ENCODE measurements at places on chromosomes 6 and 20.

- no peak for DNase-seq
Measured at GRCh38 chr6:157747370-157747769, 75.7 kb upstream of the SNX9 start.

DNA sequence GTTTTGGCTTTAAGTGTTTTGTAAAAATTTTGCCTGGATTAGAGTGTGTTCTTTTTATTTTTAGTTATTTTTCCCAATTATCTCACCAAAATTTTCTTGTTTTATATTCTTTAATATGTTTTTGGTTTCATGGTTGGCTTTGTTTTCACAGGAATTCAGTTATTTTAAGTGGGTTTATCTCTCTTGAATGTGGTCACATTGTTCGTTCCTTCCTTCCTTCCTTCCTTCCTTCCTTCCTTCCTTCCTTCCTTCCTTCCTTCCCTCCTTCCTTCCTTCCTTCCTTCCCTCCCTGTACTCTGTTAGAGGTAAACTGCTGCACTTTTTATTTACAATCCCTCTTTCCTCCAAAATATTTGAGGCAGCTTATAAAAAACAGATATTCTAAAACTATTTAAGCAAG, 672.9 kb upstream of the CITED2 start:
- no peak for DNase-seq

DNA sequence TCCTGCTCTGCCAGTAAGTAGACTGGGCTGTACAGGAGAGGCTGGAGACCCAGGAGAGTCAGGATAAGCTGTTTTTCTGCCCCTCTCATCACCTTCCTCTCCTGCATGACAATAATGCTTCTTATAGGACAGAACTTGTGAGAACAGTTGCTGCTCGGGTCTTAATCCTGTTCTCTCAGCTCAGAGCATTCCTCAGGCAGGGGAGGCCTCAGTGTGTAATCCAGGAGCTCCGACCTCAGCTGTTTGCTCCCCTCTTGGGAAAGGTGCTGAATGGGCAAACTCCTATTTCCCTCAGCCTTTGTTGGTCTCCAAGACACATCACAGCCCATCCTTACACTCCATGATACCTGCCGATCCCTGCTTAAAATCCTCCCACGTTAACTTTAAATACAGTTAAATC, 134.9 kb upstream of the LRFN2 start:
- no peak for DNase-seq

DNA sequence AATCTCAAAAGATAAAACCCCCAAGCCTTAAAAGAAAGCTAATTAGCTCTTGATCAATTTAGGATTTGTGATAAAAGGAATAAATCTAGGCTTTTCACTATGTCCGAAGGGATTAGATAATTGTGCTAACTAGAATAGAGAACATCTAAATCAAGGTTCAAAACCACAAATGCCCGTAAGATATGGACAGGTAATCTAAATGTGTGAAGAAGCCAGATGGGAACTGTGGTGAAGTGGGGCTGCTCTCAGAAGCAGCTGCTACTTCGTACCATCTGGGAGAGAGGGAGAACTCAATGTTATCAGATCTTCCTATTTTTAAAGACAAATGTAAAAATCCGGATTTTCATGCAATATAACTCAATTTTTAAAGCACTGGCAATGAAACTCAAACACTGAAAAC, 44.2 kb downstream of the NCOA6 start:
- DNase-seq, result no peak

GRCh38 chr6:111776236-111777221, 96.7 kb downstream of the FYN start:
- no peak for DNase-seq

DNA sequence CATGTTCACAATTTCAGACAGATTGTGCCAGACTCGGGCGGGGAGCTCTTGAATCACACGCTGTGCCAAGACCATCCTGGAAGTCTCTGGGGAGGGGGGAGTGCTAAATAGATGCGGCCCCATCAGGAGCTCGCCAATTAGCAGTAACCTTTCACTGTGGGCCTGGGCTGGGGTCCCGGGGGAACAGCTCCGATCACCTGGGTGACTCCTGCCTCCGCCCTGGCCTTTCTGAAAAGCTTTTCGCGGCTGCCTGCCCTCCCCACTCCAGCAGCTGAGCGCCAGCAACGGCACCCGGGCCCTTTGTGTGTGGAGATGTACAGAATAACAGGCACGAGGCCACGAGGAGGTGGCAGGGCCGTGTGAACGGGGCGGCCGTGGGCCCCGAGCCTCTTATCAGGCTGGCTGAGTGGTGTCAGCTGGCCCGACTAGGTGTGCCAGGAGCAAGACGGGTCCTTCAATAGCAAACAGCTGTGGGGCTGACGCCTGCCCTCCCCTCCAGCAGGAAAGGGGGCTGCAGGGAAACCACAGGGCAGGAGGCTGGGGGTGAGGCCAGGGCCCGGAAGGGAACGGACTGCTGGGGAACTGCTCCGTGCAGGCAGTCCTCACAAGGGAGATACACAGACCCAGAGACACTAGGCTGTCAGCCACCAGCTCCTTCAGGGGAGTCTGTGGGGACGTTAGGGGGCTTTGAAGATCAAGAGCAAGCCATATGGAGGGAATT, 56.8 kb downstream of the NOL4L start:
- DNase-seq, result peak; percentile 38

- DNase-seq, result no peak
Measured at GRCh38 chr6:144069506-144069905, 25.9 kb downstream of the SF3B5 start.

DNA sequence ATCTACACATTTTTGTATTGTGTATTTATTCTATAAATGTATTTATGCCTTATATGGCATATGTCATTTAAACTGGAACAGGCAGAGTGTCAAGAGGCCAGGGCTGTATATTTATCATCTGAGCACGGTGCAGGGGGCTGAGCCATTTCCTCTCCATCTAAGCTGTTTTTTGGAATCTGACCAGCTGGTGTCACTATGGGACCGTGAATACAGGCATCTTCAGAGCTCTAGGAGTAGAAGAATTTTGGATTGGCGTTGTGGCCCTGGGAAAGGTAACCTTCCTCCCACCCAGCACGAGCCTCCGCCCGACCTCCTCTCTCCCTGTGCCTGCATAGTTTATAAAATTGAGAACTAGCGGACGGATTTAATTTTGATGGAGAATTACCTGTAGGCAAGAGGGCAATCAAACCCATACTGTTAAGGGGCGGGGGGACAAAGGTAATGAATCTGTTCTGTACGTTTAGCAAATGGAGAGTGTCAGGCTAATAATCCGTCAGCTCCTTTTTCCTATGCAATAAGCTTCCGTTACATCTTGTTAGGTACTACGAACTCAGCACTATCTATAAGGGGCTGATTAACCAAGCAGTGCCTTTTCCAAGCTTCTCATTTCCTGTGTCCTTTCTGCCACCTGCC, 29.0 kb upstream of the EEF1E1 start:
- DNase-seq, result peak; percentile 31

DNA sequence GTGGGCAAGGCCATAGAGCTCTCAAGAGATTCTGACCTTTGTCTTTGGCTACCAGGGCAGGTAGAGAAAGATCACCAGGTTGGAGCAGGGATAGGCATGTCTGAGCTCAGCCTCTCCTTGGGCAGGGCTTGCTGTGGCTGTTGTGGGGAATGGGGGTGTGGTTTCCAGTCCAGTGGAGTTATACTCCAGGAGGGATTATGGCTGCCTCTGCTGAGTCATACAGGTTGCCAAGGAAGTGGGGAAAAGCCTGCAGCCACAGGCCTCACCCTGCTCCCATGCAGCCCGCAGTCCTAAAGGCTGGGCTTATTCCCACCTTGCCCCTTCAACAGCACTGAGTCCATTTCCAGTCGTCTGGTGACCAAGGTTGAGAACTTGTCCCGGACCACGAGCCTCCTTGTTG, 21.9 kb downstream of the MEP1A start:
- no peak for DNase-seq

GRCh38 chr6:139452148-139452876, 77.9 kb upstream of the CITED2 start:
- no peak for DNase-seq

GRCh38 chr20:63022501-63022900, 15.7 kb upstream of the BHLHE23 start:
- DNase-seq, result no peak

DNA sequence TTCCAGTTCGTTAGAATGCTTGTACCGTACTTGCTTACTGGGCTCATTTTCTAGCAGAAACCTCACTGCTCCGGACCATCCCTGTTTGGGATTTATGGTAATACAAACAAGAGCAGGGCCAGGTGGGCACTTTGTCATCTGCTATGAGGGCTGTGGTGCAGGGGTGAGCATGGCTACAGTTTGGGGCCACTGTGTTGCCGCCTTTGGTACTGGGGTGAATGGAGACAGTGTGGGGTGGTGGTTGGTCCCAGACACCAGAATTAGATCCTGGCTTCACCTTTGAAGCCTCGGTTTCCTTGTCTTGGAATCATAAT, 95.0 kb downstream of the TOX2 start:
- DNase-seq, result no peak

All from stimulated activated CD4-positive, alpha-beta T cell treated with anti-CD3 and anti-CD28 coated beads, Interleukin-2, amount 100 ng/mL, for 24 hours (primary cell).